T-helper 17 cell (primary cell): ENCODE measurements at places on chromosomes 11 and 22. TPM values are rescaled to one million over a fixed set of nuclear protein-coding genes. Genes with fewer than 3 reads are reported as not detected.

TBX10 gene
- total RNA-seq: not detected

OR10D3 gene
- not detected for total RNA-seq

DNA sequence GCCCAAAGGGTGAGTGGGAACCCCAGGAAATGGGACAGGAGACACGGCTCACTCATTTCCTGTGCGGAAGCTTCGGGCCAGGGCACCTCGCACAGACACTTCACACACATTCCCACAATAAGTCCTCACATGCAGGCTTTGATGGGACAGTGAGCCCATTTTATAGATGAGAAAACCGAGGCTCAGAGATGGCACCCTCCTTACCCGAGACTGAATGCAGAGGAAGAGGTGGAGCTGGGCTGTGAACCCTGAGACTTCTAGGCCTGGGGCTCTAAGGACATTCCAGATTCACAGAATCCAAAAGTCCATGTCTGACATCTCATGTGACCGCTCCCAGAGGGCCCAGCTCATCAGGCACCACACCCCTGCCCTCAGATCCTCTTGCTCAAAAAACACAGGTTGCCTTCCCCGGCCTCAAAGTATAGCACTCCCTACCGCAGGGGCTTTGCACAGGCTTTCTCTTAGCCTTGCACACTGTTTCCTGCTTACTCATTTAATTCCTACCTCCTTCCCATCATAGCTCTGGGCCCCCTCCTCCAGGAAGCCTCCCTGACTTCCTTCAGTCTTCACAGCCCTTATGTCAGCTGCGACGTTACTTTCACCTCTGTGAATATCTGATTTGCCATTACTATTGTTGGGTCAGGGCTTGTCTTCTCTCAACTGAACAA lies 57.1 kb upstream of the TCF20 start:
- no peak for DNase-seq

DNA sequence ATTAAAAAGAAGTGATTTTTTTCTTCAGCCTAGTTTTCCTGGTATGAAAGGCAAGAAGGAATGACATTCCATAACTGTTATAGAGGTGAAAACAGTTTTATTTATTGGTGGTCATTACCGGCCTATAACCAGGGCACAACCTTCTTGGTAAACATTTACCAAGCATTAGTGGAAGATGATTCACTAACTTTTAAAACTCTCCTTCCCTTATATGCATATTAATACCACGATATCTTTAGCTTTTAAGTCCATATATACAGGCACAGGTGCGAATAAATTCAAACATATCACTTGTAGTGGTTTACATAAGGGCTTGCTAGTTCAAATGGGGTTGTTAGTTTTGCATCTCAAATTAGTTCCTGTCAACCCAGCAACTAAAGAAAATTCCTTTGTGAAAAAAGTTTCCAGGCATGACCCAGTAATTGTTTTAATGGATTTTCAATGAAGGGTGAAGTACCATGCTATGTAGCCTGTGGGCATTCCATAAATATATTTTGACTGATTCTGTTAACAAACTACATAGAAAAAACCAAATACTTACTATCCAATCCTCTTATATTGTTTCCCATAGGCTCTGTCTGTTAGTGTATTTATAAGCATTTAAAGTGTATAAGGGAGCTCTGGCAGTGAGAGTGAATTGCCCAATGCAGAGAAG lies 30.6 kb upstream of the ROBO3 start:
- no peak for DNase-seq

- no peak for DNase-seq
Measured at GRCh38 chr11:77884186-77884828, 63.4 kb downstream of the AAMDC start.
